ENCODE measurements at places on chromosomes 7 and 10. TPM values are rescaled to one million over a fixed set of nuclear protein-coding genes. Genes with fewer than 3 reads are reported as not detected.
A peak's percentile ranks its signal among the peaks of the same experiment; 100 is the strongest.

- no peak for DNase-seq
These were observed 102.4 kb downstream of the PTPN20 start for GRCh38 chr10:47013507-47014154.

- no peak for DNase-seq
These were observed 13.7 kb downstream of the THSD7A start for GRCh38 chr7:11818281-11818680.

GRCh38 chr10:23193435-23194074, 1.4 kb downstream of the PTF1A start:
- DNase-seq: no peak

- DNase-seq: peak; percentile 14
These were observed 922 bp downstream of the CXCL12 start for GRCh38 chr10:44383749-44384600.

DNA sequence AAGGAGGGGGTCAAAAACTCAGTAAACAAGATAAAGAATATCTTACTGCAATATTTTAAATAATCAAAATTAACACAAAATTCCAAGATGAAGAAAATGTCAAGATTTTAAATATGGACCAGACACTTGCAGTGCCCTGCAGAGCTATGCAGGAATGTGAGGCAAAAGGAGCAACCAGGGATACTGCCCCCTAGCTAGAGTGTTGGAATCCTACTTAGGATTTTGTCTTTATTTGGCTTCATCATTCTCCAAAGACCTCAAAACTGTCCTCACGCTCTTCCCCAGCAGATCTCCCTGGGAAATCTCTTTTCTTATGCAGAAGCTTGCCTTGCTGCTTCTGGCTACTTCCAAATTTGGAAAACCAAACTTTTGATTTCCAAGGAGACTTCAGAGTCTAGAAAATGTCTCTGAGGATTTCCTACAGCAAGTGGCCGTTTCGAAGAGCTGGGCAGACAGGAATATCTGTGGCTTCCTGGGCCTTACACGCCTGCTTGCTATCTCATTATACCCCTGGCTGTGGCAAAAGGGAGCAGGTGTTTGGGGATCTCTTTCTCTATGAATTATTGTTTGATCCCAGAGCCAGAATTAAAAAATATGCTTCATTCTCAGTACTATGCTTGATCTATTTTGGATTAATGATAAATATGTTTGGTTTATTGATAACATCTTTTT, 232.2 kb upstream of the BMPER start:
- DNase-seq: no peak

GRCh38 chr10:71084061-71084817, 128.1 kb upstream of the UNC5B start:
- DNase-seq: no peak

DNA sequence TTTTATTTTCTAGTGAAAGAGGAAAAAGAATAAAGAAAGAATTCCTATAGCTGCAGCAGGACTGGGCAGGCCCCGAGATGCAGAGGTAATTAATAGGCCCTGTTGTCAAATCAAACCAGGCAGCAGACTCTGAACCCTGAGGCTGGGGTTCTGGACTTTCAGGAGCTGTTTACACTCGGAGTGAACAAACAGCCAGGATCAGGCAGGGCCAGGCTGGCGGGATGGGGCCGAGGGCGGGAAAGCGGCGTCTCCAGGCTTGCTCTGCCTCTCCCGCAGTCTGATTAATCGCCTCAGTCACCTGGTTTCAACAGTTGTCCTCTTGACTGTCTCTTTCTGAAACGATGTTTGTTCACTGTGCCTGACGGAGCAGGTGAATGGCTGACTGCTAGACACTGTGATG, 675.4 kb upstream of the FOXK1 start:
- DNase-seq: peak; percentile 20

- DNase-seq: peak; percentile 83
These were observed 16.3 kb downstream of the ANKRD22 start for GRCh38 chr10:88835096-88835909.

- peak; percentile 89 for DNase-seq
These were observed 6.6 kb upstream of the ABCC2 start for GRCh38 chr10:99775850-99776249.

DNA sequence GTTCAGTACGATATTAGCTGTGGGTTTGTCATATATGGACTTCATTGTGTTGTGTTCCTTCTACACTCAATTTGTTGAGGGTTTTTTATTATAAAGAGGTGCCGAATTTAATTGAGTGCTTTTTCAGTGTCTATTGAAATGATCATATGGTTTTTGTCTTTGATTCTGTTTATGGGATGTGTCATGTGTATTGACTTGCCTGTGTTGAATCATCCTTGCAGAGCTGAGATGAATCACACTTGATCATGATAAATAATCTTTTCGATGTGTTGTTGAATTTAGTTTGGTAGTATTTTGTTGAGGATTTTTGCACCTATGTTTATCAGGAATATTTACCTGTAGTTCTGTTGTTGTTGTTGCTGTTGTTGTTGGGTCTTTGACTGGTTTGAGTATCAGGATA, 39.8 kb downstream of the ATOH7 start:
- peak; percentile 30 for DNase-seq

DNA sequence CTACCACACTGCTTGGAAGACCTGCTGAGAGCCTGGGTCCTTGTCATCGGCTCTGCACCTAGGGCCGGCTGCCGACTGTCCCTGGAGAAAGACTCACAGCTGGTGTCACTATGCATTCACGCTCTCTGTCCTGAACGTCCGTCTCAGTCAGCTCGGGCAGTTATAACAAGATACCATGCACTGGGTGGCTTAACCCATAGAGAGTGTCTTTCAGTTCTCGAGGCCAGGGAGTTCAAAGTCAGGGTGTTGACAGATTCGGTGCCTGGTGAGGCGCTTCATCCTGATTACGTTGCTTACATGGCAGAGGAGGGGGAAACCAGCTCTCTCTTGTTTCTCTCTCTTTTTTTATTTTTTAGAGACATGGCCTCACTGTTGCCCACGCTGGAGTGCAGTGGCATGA, 91.1 kb downstream of the SPDYE5 start:
- no peak for DNase-seq

DNA sequence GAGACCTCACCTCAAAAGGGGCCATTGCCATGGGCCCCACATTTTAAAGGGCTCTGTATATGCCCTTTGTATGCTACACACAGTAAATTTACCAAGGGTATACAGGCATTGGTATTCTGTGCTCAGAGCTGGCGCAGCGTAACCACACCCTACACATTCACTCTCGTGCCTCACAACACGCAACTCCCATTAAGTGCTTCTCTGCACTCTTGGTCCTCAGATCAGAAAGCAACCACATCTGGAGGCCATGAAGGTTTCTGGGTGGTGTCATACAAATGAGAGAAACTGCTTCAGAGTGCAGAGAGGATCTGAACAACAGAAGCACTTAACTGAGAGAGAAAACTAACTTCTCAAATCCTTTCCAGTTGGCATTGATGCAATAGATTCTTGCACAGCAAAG, 9.4 kb upstream of the CACUL1 start:
- DNase-seq: no peak

DNA sequence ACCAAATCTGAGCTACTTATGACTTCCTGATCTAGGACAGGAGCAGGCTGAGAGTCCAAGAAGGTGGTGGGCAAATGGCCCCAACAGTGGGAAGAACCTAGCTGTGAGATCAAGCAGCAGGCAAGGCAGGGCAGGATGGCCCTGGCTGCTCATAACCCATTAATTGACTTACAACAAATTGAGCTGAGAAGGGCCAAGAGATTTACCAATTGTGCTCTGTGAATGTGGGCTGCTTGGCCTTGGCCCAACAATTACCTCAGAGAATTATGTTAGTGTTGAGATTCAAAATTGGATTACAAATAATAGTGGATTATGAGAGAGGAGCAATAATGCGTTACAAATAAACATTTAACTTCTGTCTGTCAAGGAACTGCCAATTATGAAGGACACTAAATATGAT, 956.5 kb downstream of the KCNMA1 start:
- no peak for DNase-seq

DNA sequence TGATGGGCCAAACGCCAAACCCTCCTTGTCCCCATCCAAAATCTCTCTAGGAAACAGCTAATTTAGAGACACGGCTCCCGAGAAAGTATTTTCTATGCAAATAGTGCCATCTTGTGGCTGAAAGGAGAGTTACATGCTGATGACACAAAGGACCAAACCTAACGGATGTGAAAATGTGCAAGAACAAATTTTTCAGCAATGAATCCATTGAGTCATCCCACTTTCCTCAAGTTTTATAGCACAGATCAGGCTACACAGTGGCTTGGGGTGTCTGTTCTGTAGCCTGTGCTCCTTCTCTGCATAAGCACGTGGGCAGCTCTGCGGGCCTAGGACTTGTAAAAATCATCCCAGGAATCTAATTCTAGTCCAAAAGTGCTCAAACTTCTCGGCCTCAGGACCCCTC, 154.8 kb upstream of the PRR15 start:
- DNase-seq: peak; percentile 86

- DNase-seq: peak; percentile 39
These were observed 134.2 kb downstream of the CHN2 start for GRCh38 chr7:29328811-29329210.

DNA sequence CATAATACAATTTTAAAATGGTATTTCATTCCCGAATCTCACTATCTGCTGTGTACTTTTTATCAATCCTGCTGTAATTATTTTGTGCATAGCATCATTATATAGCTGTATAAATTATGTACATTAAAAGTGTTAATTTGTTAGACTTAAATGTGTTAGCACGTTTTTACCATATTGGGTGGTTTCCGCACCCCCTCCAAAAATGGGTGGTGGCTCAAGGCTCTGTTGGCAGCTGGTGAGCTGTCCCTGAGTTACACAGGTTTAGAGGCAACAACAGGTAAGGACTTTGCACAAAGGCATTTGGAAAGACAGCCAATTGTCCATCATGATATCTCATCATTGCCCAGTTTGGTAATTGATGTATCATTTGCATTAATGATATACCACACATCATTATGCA, 18.6 kb upstream of the LMTK2 start:
- DNase-seq: no peak

DNA sequence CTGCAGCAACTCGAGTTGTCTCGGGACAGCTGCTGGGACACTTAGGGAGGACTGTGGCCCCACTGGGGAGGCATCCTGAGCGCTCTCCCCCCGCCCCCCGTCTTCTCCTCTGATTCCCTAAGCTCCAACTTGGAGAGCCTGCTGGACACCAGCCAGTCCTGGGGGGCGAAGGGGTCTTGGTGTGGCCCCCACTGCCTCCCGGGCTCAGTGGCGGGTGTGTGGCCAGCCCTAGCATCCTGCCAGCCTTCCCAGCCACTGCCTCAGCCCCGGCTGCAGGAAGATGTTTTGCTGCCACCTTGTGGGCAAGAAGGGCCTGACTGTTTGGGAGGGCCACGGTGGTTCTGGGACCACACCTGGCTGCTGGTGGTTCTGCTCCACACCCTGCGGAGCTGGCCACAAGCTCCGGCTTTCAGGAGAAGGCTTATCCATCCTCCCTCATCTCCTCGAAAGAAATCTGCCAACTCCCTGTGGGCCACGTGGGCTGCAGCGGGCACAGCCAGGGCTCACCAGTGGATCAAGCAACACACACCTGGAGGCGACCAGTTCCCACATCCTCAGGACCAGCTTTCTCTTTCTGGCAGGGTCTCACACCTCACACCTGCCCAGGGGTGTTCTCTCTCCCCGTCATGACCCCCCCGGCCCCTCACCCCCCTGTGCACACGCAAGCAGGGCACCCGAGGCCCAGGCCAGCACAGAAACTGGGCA, 24.8 kb downstream of the AGAP3 start:
- DNase-seq: peak; percentile 63

GRCh38 chr10:69461243-69462025, 10.2 kb downstream of the TSPAN15 start:
- no peak for DNase-seq

DNA sequence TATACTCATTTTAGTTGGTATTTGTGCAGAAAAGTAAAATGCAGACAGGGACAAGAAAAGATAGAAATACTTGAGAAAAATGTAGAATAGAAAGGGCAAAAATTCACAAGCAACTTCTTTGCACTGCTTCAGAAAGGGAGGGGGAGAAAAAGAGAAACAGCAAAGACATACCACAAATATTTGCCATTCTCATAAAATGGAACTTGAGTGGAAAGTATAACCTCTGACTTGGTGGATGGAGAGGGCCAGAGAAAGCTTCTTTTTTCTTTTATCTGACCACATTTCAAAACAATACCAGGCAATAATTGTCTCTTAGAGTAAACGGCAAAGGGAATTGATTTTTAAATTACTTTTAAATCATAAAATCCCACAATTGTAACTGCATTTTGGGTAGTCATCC, 35.8 kb upstream of the TRUB1 start:
- no peak for DNase-seq

DNA sequence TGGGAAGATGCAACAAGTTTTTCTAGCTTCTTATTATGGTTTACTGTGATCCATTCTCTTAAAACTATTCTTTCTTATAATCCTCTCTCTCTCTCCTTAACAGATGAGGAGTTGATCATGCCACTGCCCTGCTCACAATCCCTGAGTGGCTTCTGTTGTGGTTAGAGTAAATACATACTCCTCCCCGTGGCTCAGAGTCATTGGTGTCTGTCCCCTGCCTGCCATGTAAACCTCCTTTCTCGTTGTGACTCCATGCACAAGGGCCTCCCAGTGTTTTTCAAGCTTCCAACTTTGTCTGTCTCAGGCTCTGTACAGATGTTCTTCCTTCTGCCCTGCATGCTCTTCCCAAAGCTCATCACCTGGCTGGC, 20.4 kb downstream of the CCNY start:
- DNase-seq: no peak

GRCh38 chr7:75914169-75914654, 743 bp upstream of the POR start:
- no peak for DNase-seq

DNA sequence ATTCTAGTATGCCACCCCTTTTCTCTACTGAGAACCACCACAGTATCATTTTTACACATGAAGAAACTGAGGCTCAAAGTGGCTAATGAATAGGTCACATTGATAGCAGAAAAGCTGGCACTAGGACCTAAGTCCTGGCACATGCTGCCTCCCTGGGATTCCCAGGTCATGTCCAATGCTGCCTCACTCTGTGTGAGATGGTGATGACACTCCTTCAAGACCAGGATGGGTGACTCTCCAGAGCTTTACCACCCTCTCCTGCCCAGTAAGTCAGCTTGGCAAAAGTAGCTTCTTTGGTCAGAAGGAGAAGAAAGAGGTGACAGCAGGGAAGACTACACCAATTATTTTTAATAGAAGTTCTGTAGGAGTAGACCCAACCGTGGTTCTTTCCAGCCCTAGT, 13.3 kb upstream of the AKR1B10 start:
- DNase-seq: peak; percentile 20

- DNase-seq: no peak
These were observed 138.7 kb downstream of the C10orf105 start for GRCh38 chr10:71580926-71581325.

- DNase-seq: no peak
These were observed 59.6 kb downstream of the TMEM209 start for GRCh38 chr7:130145424-130146100.

Gene COL13A1
- total RNA-seq: 2.6 TPM

Gene ZNF467
- 0.26 TPM for total RNA-seq

Gene RBM17
- 29.8 TPM for total RNA-seq

Gene NXPH1
- 2.8 TPM for total RNA-seq

Gene SMO
- 1.8 TPM for total RNA-seq

Gene CUBN
- 0.69 TPM for total RNA-seq

Gene CALHM3
- not detected for total RNA-seq

Gene PCLO
- total RNA-seq: 0.57 TPM

Gene EPO
- total RNA-seq: not detected

Gene SCIN
- 0.40 TPM for total RNA-seq

Gene ATOH7
- 0.11 TPM for total RNA-seq

Gene RAB19
- total RNA-seq: not detected

Gene PTF1A
- total RNA-seq: not detected

Gene GET4
- 33.7 TPM for total RNA-seq
